NCI-H748 treated with DMSO at 0.1 percent for 48 hours (cell line): ENCODE measurements at places on chromosomes 5 and 9.

GRCh38 chr5:176921714-176922113 is 22.6 kb upstream of the HK3 start:
- no peak for DNase-seq

- no peak for DNase-seq
These were observed 416.4 kb downstream of the TLE4 start for GRCh38 chr9:79988126-79988525.

GRCh38 chr5:55544341-55544740 is 9.6 kb upstream of the PLPP1 start:
- DNase-seq = no peak

GRCh38 chr5:139091439-139092156 is 106.6 kb downstream of the SIL1 start:
- no peak for DNase-seq

DNA sequence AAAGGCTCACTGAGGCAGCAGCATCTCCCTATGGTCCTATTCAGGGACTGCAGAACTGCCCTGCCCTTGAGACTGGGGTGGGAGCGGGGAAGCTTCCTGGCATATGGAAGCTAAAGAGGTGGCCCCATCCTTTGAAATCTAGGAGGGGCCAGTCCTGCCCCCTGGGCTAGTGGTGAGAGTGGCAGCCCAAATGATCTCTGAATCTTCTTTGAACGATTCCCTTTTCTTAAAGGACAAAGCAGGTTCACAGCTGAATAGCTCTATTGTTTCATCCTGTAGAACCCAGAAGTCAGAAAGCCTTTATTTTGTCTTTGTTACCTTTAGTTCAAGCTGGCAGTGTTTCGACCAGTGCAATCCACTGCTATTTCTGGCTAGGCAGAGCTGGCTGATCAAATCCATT is 741.9 kb downstream of the IRX1 start:
- no peak for DNase-seq

GRCh38 chr5:159819591-159820411 is 96.5 kb upstream of the ADRA1B start:
- no peak for DNase-seq

DNA sequence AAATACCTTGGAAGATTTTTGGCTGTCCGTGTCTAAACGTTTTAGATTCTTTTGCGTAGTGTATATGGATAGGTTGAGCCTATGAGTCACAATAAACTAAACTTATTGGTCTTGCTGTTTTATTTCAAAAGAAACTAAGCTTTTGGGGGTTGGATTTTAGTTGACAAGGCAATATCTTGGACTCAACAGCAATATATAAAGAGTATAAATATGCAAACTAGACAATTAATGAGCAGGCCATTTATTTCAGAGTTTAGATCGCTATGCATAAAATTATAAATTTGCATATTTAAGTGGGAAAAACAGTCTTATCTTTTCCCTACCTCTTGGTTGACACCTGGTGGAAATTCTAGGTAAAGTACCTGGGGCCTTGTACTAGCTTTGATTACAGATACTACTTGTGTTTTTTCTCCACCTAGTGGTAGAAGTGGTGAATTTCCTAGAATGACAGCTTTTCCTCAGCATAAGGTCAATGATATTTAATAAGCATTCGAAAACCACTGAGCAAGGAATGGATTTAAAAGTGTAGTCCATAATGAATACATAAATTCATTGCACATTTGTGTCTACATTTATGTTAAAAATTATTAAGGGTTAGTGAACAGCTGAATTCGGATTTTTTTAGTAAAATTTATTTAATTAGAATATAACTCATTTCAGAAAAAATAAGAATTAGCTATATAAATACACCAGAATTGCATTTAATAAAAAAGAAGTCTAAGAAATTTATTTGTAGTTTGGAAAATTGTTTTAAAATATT is 1.7 kb upstream of the ARRDC3 start:
- DNase-seq = peak; percentile 97

GRCh38 chr9:38673399-38674193 is 46.3 kb downstream of the FAM240B start:
- DNase-seq = no peak

DNA sequence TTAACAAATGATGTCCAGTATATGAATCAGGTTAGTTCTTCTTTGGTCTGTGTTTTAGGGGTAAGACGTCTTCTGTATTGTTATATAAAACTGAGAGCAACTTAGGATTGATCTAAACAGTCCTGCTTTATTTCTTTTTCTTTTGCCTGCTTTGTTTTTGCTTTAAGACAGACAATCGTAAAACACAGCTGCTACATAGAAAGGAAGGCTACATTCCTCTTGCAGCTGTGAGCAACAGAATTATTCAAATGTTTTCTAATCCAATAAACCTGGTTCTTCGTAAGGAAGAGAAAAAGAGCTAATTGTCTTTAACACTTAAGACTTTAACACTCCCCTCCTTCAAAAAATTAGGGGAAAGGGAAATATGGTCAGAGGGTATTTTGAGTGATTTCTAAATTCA is 14.6 kb downstream of the FGF1 start:
- DNase-seq = no peak

DNA sequence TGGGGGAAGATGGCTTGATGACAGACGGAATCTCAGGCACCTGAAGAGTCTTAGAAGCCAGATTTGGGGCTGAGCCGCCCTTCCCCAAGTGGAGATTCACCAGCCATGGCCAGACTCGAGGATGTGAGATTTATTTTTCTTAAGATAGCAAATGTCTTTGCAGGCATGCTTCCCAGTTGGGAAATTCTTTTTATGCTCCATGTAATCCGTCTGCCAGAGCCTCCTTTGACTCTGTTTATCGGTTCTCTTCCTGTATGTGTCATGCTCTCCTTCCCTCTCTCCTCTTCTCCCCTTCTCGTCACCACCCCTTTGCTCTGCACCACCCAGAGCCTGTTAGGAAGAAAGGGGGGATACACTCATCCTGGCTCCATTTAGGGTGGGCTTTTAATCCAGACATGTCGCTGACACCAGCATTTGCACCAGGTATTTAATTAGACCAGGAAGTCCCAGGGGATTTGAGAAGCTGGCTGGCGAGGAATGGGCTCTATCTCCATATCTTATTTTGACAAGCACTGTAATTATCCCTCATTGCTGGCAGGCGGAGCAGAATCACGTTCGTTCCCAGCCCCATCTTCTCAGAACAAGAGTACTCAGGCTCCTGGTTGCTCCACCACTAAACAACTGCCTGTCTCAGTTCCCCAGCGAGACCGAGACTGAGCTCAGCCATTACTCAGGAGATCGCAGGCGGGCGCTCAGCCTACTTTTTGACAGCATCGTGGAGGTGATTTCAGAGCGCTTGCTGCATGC is 50.9 kb downstream of the KCNIP1 start:
- no peak for DNase-seq

- DNase-seq = no peak
These were observed 3.6 kb downstream of the RPS23 start for GRCh38 chr5:82274343-82275211.

- no peak for DNase-seq
These were observed 254.2 kb downstream of the SAXO1 start for GRCh38 chr9:18778846-18779245.

DNA sequence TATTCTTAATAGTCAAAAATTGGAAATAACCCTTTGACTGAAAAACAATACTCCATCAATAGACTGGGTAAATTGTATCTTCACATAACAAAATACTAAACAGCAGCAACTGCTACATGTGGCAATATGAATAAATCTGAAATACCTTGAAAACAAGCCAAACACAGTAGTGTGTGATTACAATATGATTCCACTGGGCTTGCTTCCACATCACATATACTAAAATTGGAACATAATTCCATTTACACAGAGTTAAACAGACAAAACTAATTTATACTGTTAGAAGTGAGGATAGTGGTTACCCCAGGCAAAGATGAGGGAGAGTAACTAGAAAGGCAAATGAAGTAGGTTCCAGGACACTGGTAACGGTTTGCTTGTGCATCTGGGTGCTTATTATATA is 20.4 kb downstream of the FNIP1 start:
- DNase-seq = no peak

GRCh38 chr5:74629326-74629725 is 11.2 kb downstream of the ENC1 start:
- DNase-seq = no peak

DNA sequence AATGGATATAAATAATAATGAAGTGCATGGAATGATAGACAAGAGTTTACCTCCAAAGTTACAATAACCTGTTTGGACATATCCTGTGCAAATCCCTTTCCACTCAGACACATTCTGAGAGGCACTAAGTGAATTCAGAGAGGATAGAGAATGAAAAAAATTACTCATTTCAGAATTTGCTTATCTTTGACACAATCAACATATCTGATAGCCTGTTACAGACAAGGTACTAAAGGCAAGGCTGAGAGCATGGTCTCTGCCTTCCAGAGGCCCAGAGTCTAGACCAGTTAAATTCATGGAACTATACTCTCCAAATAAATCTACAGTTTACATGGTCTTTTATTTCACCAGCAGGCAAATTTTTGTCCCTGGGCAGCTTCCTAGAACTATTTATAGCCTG is 371.8 kb upstream of the PTGER4 start:
- DNase-seq = no peak
